ENCODE measurements at places on chromosomes 1 and 21.

DNA sequence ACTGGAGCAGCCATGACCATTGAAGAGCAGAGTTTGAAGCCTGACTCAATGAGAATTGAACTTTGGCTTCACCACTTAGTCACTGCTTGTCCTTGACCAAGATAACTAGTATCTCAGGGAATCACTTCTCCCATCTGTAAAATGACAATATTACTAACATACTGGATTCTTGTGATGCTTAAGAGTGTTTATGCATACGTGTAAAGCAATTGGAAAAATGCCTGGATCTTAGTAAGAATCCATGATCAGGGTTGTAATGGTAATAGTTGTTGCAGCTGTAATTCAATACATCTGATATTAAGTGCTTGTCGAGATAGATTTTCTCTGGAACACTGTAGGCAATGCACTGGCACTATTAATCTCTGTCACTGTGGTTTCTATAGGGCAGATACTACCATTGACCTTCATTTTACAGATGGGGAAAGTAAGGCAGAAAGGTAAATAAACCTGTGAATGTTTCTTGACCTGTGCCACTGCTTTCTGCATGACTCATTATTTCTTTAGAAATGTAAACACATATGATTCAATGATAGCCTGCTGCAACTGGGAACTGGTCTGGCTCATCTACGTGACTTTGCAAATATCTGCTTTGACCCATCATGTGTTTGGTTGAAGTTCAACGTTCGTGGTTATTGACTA is 662.5 kb downstream of the PLA2G4A start:
- no peak for DNase-seq

DNA sequence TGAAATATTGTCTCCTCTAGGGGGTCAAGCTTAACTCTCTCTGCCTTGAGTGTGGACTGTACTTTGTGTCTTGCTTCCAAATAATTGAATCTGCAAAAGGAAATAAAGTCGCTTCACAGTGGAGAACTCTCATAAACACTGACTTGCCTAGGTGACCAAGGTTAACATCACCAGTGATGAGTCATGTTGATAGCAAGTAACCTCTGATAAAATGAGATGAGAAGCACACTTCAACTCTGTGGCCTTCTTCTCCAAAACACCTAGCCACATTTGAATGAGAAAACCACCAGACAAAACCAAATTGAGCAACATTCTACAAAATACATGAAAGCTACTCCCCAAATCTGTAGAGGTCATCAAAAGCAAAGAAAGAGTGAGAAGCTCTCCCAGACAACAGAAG is 37.6 kb downstream of the PDE4B start:
- no peak for DNase-seq

GRCh38 chr1:246001142-246001836 is 505.8 kb downstream of the SMYD3 start:
- no peak for DNase-seq

GRCh38 chr1:205925736-205926135 is 17.5 kb downstream of the SLC26A9 start:
- DNase-seq, result no peak

DNA sequence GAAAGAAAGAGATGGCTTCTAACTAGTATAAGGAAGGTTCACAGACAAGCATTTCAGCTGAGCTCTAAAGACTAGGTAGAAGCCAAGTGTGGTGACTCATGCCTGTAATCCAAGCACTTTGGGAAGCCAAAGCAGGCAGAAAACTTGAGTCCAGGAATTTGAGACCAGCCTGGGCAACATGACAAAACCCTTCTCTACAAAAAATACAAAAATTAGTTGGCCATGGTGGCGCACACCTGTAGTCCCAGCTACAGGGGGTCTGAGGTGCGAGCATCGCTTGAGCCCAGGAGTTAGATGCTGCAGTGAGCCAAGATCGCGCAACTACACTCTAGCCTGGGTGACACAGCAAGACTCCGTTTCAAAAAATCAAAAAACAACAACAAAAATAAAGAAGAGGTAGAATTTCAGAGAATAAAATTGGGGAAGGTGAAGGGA is 27.8 kb downstream of the FBXO42 start:
- no peak for DNase-seq
